Gastrocnemius medialis (tissue), 4 donors: ENCODE measurements at places on chromosomes 5 and 9. TPM values are rescaled to one million over a fixed set of nuclear protein-coding genes. Genes with fewer than 3 reads are reported as not detected.

OBP2B gene
- not detected for total RNA-seq

PRELID1 gene
- total RNA-seq, result 13.4 TPM

MAN2A1 gene
- 15.0 TPM for total RNA-seq

C5orf63 gene
- total RNA-seq, result 3.5 TPM

ACTBL2 gene
- not detected for total RNA-seq

ZNF618 gene
- total RNA-seq, result 1.1 TPM

GZMA gene
- total RNA-seq, result not detected

SPATA31A3 gene
- not detected for total RNA-seq

DNA sequence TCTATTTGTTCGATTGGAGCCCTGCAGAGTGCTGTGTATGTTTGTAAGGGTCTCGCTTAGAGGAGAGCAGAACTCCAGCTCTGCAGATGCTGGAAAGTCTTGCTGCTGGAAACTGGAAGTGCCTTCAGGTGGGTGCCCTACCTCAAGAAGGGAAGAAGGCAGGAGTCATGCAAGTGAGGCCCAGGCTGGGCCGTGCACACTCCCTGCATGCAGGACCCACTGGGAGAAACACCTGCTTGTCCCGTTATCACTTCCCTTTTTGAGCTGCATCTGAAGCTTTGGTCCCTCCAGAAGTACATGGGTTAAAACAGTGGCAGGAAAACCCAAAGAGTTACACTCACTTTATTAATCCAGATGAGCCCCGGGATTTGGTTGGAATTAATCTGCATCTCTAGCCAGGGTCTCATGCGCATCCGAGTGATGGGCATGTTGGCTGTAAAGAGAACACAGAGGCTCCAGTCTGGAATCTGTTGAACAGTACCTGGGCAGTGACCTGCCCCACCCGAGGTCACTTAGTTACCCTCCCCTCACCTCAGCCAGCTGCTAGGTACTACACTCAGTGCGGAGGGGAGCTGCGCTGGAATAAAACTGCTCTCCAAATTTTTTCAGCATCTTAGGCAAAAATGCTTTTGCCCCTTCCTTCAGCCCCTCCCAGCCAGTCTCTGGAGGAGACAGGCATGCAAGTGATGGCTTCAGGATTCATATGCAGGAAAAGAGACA is 1.4 kb downstream of the IRF1 start:
- no peak for DNase-seq

DNA sequence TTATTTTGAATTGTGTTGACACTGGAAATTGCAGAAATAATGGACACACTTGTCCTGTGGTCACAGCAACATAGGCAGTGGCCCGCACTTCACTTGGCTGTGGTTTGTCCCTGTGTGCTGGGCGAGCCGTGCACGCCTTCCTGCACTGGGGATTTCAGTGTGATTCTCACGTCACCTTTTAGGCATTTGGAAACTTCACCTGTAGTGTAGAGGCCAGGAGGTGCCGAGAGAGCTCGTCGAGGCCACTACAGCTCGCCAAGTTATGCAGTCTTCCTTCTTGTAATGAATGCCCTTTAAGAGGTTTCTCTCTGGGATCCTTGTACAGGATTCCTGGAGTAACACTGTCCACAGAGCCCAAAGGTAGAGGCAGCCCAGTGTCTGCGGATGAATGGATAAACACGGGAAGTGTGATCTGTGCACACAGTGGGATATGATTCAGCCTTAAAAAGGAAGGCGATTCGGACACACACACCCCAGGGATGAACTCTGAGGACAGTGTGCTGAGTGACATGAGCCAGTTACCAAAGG is 14.7 kb downstream of the TRAF2 start:
- no peak for DNase-seq

GRCh38 chr5:139418793-139419192 is 14.9 kb upstream of the SPATA24 start:
- no peak for DNase-seq

GRCh38 chr9:111094958-111095357 is 56.7 kb upstream of the LPAR1 start:
- DNase-seq, result no peak

DNA sequence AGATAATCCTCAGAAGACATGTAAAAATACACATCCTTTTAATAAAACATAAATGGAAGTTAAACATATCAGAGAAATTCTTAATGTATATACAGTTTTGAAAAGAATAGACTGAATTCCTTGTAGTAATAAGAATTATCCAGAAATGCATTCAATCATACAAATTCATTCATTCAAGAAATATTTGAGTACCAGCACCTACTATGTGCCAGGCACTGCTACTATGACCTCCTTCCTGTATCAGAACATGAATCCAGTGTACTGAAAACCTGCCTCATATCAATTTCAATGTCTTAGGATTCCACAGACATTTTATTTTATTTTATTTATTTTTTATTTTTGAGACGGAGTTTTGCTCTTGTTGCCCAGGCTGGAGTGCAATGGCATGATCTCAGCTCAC is 13.3 kb downstream of the PRKAA1 start:
- DNase-seq, result no peak

GRCh38 chr5:15575666-15576065 is 75.7 kb downstream of the FBXL7 start:
- DNase-seq, result no peak

DNA sequence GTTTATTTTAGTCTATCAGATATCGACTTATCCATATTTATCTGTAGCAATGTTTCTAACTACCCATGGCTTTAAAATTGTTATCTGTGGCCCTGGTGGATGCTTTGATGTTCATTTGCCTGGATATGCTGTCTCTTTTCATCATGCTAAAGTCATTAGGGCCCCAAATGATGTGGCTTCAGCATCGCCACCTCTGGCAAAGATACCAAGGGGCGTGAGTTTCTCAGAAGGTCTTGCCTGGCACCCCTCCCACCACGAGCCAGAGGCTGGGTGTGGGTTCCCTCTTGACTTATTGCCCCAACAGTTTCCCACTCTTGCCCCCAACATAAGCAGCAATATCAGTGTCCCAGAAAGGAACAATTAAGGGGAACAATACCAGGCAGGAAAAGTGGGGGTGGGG is 5.4 kb downstream of the ROPN1L start:
- no peak for DNase-seq

DNA sequence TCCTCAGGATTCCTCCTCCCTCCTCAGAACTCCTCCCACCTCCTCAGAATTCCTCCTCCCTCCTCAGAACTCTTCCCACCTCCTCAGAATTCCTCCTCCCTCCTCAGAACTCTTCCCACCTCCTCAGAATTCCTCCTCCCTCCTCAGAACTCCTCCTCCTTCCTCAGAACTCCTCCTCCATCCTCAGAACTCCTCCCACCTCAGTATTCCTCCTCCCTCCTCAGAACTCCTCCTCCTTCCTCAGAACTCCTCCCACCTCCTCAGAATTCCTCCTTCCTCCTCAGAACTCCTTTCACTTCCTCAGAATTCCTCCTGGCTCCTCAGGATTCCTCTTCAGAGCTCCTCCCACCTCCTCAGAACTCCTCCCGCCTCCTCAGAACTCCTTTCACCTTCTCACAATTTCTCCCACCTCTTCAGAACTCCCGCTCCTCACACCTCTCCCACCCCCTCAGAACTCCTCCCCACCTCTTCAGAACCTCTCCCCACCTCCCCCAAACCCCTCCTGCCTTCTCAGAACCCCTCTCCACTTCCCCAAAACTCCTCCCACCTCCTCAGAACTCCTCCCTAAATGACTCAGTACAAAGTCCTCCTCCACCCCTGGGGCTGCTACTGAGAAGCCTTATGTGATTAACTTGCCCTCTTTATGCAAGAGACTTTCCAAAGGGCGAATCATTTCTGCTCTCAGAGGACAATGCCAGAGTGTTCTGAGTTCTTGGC is 23.2 kb downstream of the SLC46A2 start:
- DNase-seq, result no peak

DNA sequence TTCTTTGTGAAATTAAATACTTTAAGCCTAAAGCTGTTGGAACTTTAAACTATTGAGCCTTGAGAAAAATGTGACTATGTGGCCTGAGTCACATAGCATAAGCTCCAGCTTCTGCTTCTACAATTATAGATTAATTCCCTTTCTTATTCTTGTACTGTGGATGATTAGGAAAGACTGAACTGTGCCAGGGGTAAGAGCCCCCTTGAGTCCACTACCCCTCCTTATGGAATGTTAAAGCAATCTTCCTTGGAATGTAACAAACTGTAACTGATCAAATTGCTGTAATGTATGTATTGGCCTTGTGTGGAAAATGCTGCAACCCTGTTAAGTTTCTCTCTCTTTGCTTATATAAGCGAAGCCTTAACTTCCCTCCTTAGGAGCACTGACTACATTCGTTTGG is 273.2 kb downstream of the FAM170A start:
- no peak for DNase-seq

- no peak for DNase-seq
Observed at GRCh38 chr5:74282490-74282889, 358.0 kb downstream of the ENC1 start.

- no peak for DNase-seq
Observed at GRCh38 chr9:89871871-89872331, 267.1 kb downstream of the GADD45G start.

GRCh38 chr9:116837018-116837989 is 150.2 kb downstream of the TRIM32 start:
- no peak for DNase-seq

DNA sequence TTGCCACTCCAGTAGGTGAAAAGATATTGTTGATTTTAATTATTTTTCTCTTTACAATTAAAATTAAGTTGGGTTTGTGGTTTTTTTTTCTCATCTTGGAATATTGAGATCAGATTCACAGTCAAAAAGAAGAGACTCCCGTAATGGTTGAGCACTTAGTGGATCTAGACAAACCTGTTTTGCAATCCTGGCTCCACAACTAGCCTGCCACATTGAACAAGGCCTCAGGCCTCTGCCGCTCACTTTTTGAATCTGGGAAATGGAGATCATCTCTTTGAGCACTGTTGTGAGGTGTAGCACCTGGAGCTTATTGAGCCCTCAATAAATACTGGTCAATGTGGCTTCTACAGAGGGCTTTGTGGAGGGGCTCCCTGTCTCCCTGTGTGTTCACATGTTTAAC is 37.1 kb upstream of the RARS1 start:
- no peak for DNase-seq

DNA sequence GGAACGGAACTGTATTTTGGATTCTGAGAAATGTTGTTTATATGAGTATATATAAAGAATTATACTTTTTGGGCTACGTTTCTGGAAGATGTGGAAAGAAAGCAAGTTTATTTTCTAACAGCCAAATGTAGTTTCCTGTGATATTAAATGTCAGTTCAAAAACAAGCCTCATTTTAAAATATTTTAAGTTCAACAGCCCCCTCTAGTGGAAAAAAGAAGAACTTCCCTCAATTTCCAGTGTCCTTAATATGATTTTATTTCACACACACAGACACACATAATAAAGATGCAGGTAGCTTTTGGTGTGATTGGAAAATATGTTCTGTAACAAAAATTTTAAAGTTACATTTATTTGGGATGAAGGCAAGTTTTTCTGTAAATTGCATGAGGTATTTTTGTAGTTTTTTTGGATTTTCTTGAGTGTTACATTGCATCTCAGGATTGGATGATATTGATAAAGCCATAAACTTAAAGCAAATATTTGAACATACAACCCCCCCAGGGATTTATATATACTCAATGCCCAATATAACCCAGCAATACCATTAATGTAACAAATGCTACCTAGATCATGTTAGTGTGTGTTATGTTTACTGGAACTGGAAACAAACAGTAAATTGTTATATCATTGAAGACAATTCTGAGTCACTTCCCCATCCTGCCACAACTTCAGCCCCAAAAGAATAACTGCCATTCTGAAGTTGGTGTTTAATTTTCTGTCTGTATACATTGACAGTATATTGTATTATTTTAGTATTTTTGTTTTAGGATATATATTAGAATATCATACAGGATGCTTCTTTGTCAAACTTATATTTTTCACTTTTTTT is 54.0 kb downstream of the CCDC171 start:
- no peak for DNase-seq

GRCh38 chr9:22157276-22157675 is 148.2 kb upstream of the CDKN2B start:
- DNase-seq, result no peak

DNA sequence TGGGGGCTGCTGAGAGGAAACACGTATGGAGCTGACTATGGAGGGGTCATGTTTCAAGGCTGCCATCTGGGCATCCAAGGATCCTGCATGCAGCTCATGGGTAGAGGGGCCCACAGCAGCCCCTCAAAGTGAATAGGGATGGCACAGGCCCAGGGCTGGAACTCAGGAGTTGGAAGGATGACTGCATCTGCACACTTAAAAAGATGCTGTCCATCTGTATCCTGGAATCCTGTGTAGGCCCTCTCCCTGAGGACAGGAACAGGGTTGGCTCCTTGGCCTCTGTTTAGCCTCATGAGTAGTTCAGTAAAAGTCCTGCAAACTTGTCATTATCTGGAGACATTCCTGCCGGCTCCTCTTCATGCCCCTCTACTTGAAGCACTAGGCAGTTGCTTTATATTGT is 4.0 kb downstream of the BNIP1 start:
- no peak for DNase-seq

GRCh38 chr9:127960410-127961154 is 20.2 kb downstream of the EEIG1 start:
- DNase-seq, result no peak

DNA sequence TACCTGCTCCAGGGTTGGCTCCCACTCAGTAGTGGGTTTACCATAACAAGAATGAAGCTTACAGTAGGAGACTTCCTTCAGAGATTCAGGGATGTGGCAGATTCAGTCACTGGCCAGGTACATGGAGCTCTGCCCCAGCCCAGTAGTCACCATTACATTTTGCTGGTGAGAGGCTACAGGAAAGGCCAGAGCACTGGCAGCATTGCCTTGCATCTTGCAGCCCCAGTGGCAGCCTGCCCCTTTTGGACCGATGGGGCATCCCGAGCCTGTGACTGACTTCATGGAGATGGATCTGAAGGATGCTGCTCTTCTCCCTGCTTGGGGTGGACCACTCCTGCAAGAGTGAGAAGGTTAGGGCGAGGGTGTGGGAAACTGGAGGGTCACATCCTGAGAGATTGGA is 16.8 kb downstream of the TAS2R1 start:
- no peak for DNase-seq

DNA sequence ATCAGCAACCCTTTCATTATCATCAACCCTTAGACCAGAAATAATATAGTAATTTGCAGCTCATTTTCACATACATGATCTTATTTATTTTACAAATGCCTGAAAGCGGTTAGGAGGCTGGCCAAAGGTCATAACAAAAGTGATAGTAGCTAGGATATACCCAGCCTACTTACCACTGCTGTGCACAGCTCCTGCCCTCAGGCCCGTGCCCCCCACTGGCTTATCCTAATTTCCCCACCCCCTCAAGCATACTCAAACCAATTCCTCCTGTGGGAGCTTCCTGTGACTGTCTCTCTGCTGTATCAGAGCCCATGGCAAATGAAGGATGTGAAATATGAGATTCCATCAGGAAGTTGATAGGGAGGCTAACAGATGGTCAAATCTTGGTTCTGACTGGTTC is 14.8 kb downstream of the FAM219A start:
- no peak for DNase-seq
